ENCODE measurements at places on chromosomes 4 and X. TPM values are rescaled to one million over a fixed set of nuclear protein-coding genes. Genes with fewer than 3 reads are reported as not detected.

The METAP1 gene
- total RNA-seq, result 43.8 TPM

The PAGE2B gene
- total RNA-seq, result not detected

The EREG gene
- 1.6 TPM for total RNA-seq

The TMEM271 gene
- not detected for total RNA-seq

The SSX2 gene
- total RNA-seq, result not detected

The TNIP3 gene
- 0.10 TPM for total RNA-seq

The IQSEC2 gene
- 20.4 TPM for total RNA-seq

The GRIA2 gene
- not detected for total RNA-seq

The TMEM47 gene
- total RNA-seq, result 52.1 TPM

The FHIP1A gene
- total RNA-seq, result 3.6 TPM

The KLKB1 gene
- not detected for total RNA-seq

The GAGE2A gene
- not detected for total RNA-seq

The PRRG1 gene
- total RNA-seq, result 18.4 TPM

The BST1 gene
- total RNA-seq, result 3.0 TPM

The AMER1 gene
- 5.3 TPM for total RNA-seq

The UGT2A1 gene
- not detected for total RNA-seq

The LRCH2 gene
- 15.8 TPM for total RNA-seq

The PGAM4 gene
- total RNA-seq, result not detected

The GLRA2 gene
- not detected for total RNA-seq

The CDKL2 gene
- total RNA-seq, result 0.15 TPM

The G6PD gene
- total RNA-seq, result 205 TPM

The MAGEB2 gene
- 0.12 TPM for total RNA-seq

The MAGEB6B gene
- not detected for total RNA-seq

The NEK1 gene
- total RNA-seq, result 4.0 TPM

The TAF7L gene
- total RNA-seq, result not detected

The UGT2B15 gene
- not detected for total RNA-seq

The CABS1 gene
- total RNA-seq, result not detected

The SPANXN4 gene
- total RNA-seq, result not detected

The TACR3 gene
- not detected for total RNA-seq

The RAI2 gene
- total RNA-seq, result not detected

The PF4V1 gene
- not detected for total RNA-seq

The RBM41 gene
- total RNA-seq, result 11.3 TPM

The ADGRG2 gene
- not detected for total RNA-seq

The RAB41 gene
- not detected for total RNA-seq

The CFAP47 gene
- 0.05 TPM for total RNA-seq

The BTK gene
- not detected for total RNA-seq

The ACE2 gene
- 6.6 TPM for total RNA-seq

The EDA gene
- total RNA-seq, result 0.30 TPM

The HPGDS gene
- total RNA-seq, result not detected

The PKD2 gene
- total RNA-seq, result 26.4 TPM

The SPANXD gene
- 210 TPM for total RNA-seq

The ADH1C gene
- 0.57 TPM for total RNA-seq

The STBD1 gene
- 6.2 TPM for total RNA-seq

The SLIT2 gene
- 8.1 TPM for total RNA-seq

The CNGA1 gene
- not detected for total RNA-seq

The NR3C2 gene
- total RNA-seq, result 0.20 TPM

The CT45A3 gene
- total RNA-seq, result not detected

The MTNR1A gene
- not detected for total RNA-seq

The DKK2 gene
- 0.74 TPM for total RNA-seq

The STAP1 gene
- not detected for total RNA-seq

The NCAPG gene
- total RNA-seq, result 51.7 TPM

The FRG2 gene
- 0.17 TPM for total RNA-seq

The MAP7D2 gene
- 0.74 TPM for total RNA-seq
